Substantia nigra (tissue), 51 donors: ENCODE measurements at places on chromosomes 6 and 20.

GRCh38 chr6:26598267-26598666, 1.5 kb downstream of the ABT1 start:
- no peak for DNase-seq

DNA sequence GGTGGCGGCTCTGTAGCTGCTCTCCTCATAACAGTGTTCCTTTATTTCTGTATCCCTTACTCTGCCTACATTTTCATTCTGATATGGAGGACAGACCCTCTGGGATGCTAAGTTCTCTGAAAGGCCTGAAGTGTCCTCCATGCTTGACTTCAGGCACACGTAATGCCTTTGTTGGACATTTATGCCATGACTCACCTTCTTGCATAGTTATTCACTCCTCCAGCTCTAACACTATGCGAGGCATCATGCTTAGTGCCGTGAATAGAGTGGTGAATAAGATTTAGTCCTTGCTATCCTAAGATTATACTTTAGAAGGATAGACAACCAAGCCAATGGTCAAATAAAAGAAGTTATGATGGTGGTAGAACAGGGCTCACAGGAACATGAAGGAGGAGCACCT, 760.9 kb upstream of the FLRT3 start:
- DNase-seq = no peak

GRCh38 chr20:8183526-8183925, 51.5 kb downstream of the PLCB1 start:
- DNase-seq = no peak

DNA sequence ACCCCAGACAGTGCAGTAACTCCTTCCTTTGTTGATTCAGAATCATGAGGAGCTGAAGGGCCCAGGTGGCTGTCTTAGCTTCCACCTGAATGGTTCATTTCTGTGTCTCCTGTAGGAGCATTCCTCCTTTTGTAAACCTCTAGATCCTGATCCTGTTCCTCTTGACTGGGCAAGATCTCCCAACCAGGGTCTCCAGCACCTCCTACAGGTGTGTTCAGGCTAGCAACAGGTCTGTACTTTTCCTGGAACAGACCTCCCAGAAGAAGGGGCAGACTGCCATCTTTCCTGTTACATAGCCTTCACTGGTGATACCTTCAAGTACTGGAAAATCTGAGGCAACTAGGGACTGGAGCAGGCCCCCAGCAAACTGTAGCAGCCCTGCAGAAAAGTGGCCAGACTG, 35.2 kb downstream of the HLA-B start:
- no peak for DNase-seq

DNA sequence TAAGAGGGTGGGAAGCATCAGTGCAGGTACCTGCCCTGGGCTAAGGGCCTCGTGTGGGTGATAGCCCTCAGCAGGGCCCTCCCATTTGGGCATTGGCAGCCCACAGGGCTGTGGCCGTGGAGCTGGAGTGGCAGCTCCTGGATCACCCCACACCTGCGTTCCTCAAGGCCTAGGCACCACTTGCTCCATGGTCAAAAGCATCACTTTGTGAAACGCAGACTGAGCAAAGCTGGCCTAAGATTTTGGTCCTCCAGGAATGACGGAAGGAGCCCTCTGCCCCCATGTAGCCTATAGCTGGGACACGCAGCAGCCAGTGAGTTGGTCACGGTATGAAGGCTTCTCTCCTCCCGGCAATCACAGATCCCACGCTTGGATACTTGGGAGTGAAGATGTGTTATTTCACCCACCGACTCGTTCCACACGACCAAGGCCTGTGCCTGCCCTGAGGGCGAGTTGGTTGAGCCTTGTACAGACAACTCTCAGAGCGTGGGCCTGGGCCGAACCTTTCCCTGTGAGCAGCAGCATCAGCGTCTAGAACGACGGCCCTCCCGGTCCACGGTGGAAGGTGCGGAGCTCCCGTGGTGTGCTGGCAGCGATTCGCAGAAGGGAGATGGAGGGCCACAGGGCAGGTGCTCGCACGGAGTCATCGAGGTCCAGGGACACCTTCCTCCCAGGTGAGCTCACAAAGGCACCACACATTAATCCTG, 39.7 kb downstream of the THBS2 start:
- no peak for DNase-seq

GRCh38 chr6:155327326-155328073, 13.2 kb upstream of the TFB1M start:
- DNase-seq = no peak

DNA sequence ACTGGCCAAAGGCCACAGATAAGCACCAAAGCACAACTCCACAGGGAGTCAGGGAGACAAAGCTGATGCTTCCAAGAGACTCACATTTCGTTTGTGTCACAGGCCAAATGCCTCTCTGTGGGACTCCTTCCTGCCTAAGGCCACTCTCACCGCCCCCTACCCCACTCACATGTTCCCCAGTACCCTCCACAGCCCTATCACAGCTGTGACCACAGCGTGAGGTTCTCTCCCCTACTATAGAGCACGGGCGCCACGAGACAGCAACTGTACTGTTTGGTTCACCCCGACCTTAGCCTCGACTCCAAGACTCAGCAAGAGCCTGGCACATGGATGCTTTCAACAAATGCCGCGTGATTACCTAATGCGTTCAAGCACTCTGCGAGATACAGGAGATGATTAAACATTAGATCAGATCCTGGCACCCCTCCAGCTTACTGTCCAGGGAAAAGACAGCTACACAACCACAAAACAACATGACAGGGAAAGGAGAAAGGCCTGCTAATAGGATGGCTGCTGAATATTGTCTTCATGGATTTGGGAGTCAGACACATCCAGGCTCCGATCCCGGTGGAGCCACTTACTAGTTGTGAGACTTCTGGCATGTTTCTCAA, 105.5 kb downstream of the AGPAT4 start:
- DNase-seq = no peak

DNA sequence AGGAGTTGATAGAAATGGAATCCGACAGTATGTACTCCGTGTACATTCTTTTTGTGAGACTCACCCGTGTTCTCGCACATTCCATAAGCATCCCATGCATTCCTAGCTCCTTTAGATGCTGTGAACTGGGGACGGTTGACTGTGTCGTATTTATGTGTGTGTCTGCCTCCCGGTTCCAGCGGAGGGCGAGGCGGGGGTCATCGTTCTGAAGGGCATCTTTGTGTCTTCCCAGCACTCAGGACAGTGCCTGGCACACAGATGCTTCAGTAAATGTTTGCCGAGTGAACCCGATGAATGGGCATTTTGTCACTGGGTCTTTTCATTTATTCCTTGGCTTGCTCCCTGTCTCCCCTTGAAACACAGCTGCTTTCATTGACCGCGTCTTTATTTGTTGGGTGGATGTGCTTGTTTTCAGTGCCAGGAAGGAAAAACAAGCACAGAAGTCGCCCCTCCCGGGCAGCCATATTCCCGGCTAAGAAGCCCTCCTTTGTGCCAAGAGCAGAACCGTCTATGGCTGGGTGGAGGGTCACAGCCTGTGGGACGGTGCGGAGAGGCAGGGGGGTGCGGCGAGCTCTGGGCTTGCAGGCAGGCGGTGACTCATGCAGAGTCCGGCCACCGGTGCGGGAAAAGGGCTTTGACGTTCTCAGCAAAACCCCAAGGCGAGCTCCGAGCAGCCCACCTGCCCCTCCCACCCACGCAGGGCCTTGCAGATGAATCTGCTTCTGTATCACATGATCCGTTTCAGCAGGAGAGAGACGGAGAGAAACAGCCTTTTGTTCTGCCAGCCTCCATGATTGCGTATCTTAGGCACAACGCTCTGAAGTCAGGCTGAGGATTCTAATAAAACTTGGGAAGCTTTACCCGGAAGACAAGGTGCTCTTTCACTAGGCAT, 11.2 kb upstream of the PSMG4 start:
- DNase-seq = peak; percentile 98

GRCh38 chr6:5766260-5766659, 240.5 kb downstream of the NRN1 start:
- no peak for DNase-seq

DNA sequence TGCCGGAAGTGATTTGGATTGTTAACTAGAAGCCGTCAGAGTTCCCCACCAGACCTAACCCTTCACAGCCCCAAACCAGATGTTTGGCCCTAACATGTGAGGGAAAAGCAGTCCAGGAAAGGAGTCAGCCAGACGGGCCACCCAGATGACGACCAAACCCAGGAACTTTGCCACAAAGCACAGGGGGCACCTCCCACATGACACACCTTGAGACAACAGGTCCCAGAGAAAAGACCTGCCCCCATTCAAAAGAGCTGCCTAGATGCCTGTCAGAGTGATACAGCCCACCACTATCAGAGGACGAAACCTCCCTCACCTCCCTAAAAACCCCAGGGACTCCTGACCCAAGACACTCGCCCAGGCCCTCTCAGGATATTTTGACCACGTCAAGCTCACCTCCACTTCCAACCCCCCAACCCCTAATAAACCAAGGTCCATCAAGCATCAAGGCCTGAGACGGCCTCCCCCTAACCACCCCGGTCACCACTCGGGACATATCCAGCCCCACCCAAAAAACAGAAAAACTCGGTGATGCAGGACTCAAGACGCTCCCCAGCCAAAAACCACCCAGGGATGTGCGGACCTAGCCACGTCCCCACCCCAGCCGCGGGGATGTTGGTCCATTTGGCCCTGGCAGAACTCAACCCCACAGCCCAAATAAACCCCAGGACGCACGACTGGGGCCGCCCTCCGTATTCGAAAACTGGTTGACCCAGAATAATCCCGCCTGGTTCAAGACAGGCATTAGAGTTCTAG, 662 bp downstream of the ZNF343 start:
- DNase-seq = no peak

DNA sequence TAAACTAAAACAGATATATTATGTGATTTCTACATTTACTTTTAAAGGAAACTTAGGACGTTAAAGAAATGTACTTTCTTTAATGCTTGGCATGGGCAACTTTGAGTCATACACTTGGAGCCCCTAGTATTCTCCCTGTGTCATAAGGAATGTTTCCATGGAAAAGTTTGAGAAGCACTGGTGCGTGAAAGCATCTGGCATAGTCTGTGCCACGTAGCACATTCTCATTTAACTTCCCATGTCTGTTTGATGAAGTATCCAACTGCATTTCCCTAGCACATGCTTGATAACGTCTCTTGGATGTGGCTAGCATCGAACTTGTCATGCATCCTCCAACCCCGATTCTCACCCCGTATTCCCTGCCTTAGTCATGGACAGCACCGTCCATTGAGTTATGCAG, 172.0 kb downstream of the TBC1D7 start:
- no peak for DNase-seq

DNA sequence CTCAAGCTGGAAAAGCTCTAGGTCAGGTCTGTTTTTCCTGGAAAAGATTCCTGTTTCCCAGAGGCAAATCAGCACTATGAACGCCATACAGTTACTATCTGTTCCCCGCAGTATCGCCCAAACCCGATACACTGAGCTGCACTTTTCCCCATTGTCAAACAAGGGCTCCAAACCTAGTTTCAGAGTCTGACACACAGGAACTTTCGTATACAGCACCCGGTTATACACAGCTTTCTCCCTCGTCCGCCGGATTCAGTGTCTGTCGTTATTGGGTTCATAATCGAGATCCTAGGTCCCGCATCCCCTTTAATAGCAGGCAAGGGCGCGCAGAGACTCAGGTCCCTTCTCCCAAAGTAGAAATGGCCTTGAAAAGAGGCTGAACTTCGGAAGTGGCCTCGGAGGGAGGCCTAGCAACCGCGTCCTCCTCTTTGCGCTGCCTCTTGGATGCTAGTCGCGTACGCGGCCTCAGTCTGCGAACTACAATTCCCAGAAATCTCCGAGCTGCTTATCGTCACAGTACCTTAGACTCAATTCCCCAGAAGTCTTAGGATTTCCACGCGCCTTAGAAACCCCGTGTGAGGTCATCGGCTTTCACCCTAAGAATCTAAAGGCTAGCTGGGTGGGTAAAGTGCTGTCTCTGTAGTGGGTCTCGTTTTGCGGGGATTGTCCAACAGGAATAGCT, 34.2 kb downstream of the ZNF391 start:
- DNase-seq = peak; percentile 1

DNA sequence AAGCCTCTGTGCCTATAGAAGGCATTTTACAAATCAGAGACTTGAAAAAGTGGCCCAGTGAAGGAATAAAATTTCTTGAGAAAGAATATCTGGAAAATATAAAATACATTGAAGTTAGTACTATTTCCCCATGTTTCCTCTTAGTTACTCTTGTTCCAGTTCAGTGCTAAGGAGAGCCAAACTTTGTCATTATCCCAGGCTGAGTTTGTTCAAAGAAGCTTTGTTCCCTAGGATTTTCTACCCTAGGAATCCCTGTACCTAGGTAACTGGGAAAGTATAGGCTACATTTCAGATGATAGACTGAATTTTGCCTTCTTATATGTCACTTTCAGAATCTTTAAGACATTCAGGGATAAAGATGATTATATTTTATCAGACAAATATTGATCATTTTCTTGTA, 1395.7 kb upstream of the MAP3K7 start:
- DNase-seq = no peak

GRCh38 chr6:135906972-135907465, 55.5 kb downstream of the PDE7B start:
- no peak for DNase-seq

GRCh38 chr6:90701146-90701781, 114.4 kb upstream of the MAP3K7 start:
- DNase-seq = no peak

GRCh38 chr6:169168706-169169105, 84.9 kb downstream of the THBS2 start:
- no peak for DNase-seq

DNA sequence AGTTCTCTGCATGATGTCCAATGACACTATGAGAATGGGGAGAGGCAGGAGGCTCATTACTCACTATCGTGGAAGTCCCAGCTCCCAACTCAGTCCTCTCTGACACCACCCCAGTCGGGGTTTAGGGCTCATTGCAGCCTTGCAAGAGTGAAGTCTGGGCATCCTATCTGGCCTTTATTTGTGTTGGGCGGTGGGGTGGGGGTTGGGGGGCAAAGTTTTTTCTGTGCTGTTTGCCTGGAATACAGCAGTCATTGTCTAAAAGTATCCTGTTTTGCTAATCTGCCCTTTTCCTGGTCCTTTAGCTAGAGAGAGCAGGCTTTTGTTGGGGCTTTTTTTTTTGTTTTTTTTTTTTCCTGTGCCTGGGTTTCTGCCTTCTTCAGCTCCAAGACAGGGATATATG, 174.2 kb downstream of the MYLK4 start:
- DNase-seq = no peak

DNA sequence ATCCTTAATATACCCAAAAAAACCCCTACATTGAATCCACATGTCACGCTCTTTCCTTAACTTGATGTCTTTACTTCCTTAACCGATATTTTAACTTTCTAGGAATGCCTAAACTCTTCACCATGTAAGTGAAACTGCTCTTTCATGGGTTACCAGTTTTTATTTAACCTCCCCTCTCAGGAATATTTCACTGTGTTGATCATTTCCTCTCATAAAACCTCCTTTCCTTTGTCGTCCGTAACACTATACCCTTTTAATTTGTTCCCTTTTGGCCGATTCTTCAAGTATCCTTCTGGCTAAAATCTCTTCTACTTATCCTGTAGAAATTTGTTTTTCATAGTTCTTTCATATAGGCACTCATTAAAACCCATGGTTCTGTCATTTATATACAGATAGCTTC, 24.6 kb downstream of the SYCP2 start:
- no peak for DNase-seq
